ENCODE measurements at places on chromosomes 6 and 20.

DNA sequence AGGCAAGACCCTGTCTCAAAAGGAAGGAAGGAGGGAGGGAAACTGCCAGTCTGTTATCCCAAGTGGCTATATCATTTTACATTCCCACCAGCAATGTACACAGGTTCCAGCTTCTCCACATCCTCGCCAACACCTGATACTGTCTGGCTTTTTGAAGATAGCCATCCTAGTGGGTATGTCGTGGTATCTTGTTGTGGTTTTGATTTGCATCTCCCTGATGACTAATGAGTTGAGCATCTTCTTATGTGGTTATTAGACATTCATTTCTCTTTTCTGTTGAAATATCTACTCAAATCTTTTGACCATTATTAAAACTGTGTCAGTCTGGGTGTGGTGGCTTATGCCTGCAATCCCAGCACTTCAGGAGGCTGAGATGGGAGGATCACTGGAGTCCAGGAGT, 47.9 kb upstream of the ARID1B start:
- DNase-seq: no peak

GRCh38 chr20:57695012-57695411, 14.8 kb downstream of the PMEPA1 start:
- DNase-seq: no peak

GRCh38 chr6:126983779-126984178, 134.7 kb upstream of the RSPO3 start:
- DNase-seq: no peak

DNA sequence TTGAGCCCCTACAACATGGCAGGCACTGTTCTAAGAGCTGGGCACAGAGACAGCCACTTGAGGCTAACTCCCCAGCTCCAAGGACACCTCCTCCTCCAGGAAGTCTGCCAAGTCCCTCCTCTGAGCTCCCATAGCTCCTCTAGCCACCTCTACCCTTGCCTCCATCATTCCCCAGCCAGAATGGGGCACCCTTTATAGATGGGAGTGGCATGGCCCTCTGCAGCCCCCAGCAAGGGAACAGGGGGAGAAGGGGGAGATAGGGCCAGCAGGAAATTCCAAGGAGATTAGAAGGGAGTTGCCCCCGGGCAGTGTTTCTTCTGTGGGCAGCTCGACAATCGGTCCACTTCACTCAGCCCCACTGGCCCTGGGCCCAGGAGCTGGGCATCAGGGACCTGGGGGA, 19.7 kb upstream of the TLDC2 start:
- DNase-seq: no peak

DNA sequence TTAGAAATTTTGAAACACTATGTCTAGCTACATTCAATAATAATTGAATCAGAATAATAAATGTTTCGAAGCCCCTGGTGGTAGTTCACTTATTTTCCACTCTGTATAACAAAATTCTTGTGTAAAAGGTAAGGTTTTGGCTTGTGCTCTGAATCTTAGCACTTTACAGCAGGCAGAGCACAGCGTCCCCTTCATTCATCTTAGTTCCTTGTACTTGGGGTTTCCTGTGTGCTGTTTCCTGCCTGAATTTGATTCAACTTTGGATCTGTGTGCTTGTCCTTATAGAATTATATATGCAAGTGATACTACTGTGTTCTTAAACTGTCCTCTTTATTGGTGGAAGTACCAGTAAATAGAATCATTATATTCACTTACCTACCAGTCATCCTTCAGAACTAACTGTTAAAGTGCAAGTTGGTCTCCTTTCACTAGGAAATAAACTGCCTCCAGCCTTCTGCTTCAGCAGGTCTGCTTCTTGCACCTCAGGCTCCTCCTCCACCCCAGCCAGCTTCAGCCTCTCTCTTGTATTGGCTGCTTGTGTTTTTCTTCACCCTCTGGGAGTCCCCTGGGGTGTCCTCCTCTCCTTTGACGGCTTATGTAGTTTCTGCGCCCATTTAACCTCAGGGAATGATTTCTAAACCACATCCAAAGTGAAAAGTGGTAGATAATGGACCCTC, 28.8 kb upstream of the TULP4 start:
- no peak for DNase-seq

GRCh38 chr6:12613811-12614210, 102.8 kb upstream of the PHACTR1 start:
- DNase-seq: no peak

- no peak for DNase-seq
Measured at GRCh38 chr6:39881851-39882530, 52.3 kb downstream of the MOCS1 start.

DNA sequence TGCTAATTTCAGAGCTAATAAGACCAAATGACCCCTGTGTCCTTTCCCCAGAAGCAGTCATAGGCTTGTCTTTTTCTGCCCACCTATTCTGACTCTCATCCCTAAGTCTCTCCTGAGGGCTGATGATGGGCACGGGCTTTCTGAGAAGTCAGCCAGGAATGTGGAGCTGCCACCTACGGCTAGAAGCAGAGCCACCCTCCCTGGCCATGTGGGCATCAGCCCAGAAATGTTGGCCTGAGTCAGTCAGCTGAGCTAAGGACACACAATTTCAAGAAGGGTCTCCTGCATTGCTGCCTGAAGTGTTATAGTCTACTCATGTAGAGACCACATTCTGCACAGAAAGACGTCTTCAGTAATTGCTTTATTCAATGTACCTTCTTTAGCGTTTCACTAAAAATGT, 17.1 kb downstream of the MYLIP start:
- DNase-seq: no peak

DNA sequence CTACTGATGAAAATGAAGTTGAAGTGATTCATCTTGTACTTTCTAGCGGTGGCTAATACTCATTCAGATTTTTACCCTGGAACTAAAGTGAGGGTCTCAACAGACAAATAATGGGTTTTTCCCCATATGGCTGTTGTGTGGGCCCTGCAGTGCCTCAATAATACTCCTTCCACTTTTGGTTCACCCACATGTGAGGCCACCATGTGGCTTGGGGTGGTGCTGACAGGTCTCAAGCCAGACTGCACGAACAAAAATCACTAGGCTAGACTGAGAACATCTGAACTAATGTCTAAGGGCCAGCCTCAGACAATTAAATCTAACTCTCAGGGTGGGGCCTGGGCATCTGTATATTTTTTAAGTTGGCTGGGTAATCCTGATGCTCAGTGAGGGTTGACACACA, 7.9 kb upstream of the COL12A1 start:
- no peak for DNase-seq

- no peak for DNase-seq
Measured at GRCh38 chr6:20173833-20174792, 38.2 kb downstream of the MBOAT1 start.

DNA sequence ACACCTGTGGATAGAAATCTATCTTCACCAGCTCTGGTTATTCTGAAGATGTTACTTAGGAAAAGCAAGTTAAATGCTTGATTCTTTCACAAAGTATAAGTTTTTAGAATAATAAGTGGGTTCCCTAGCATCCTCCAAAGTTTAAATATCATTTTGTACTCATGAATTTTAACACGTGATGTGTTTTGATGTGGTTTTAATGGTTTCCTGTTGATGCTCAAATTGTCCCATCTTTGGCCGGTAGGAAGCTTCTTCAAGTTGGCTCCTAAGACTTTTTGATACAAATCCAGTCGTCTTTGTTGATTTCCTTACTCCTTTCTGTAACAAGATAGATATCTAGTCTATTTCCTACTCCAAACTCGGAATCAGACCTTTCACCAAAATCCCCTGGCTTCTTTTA, 94.5 kb upstream of the STXBP5 start:
- DNase-seq: no peak

DNA sequence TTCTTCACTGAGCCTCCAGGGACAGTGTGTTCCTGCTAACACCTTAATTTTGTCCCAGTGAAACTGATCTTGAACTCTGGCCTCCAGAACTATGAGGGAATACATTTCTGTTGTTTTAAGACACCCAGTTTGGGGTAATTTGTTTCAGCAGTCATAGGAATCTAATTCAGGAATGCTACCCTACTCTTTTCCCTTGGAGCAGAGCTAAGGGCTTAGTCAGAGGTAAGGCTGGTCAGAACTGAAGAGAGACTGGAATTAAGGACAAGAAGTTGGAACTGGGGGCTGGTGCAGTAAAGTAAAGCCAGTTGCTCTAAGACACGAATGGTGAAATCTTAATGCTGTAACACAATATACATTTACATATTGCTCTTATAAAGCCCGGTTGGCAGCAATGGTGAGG, 809.7 kb downstream of the MAFB start:
- DNase-seq: no peak

GRCh38 chr6:123430970-123431369, 205.8 kb downstream of the TRDN start:
- DNase-seq: no peak

- no peak for DNase-seq
Measured at GRCh38 chr6:122454673-122455072, 16.9 kb downstream of the SERINC1 start.

DNA sequence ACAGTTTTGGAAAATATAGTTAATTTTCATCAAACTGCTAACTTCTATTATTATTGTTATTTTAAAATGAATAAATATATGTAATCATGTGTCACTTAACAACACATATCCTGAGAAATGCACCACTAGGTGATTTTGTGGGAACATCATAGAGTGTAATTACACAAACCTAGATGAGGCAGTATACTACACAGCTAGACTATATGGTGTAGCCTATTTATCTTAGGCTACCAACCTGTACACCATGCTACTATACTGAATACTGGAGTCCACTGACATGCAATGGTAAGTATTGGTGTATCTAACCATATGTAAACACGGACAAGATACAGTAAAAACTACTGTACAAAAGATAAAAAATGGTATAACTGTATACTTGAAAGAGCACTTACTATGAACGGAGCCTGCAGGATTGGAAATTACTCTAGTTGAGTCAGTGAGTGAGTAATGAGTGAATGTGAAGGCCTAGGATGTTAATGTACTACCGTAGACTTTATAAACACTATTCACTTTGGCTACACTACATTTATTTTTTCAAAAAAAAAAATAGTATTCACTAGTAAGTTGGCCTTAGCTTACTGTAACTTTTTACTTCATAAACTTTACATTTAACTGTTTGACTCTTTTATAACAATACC, 72.4 kb downstream of the ASCC3 start:
- no peak for DNase-seq

- no peak for DNase-seq
Measured at GRCh38 chr20:41169162-41169690, 31.9 kb downstream of the PLCG1 start.

DNA sequence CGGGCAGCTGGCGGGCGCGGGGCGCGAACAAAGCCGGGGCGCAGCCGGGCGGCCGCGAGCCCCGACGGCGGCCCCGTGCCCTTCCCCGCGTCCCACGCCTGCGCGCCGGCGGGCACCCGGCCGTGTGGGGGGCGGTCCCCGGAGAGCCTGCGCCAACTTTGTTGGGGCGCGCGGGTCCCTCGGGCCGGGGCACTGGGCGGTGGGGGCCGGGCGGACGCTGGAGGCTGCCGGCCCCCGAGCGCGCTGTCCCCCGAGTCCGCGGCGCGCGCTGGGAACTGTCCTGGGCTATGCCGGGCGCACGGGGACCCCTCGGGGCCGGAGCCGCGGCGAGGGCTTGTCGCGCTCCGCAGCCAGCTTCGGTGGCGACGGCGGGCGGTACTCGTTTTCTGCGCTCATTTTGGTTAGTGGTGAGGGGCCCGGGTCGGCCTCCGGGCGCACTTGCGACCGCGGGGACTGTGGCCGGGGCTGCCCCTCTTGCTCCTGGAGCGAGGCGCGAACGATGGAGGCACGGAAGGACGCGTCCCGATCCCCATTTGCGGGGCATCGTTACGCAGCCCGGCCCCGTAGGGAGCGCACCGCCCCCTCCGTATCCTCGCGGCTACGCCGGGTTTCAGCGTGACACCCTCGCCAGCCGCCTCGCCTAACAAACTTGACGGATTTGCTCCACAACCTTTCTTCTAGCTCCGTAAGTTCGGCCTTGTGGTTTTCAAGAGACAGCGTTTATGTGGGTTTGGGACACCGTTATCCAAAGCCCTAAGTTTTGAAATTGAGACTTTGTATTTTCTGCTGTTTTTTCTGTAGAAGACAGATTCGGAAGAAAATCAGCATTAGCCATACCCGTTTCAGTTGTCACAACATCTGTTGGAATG, 622 bp downstream of the SS18L1 start:
- no peak for DNase-seq

- DNase-seq: no peak
Measured at GRCh38 chr6:75266716-75267291, 17.8 kb downstream of the TMEM30A start.

GRCh38 chr6:32969685-32970412, 1.5 kb downstream of the BRD2 start:
- peak; percentile 31 for DNase-seq

DNA sequence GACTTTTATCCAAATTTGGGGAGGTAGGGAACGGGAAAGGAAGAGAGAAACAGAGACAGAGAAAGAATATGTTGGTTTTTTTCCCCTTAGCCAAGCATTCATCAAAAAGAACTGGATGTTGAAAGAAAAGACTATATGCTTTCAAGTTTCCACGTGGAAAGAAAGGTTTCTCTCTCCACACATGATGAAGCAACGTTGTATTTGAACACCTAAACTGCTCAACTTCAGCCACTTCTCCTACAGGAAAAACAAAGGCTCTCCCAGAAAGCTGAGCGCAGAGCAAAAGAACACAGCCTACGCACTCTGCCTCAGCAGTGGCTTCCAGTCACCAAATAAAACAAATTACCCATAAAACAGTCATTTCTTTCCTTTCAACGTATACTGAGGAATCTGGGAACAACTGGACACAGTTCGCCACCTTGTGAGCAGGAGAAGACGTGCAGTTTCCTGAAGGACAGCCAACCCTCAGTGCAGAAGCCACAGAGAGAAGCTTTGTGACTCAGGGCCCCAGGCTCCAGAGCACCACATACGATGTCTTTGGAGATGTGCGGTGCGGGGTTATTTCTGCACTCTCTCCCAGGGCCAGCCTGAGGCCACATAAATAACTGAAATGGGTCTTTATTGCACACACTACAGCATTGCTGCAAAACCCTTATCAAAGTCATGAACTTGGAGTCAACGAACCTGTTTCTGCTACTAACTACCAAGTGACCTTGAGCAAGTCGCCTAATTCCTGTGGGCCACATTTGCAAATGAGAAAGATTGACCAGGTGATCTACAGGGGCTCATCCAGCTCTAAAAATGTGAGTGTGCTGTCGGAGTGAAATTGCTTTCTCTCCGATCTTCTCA, 10.1 kb downstream of the IL17F start:
- DNase-seq: no peak

GRCh38 chr6:41088451-41088850, 15.7 kb downstream of the NFYA start:
- no peak for DNase-seq

GRCh38 chr20:50594231-50594590, 84.0 kb downstream of the PTPN1 start:
- DNase-seq: no peak

GRCh38 chr6:129440691-129441090, 269.3 kb downstream of the ARHGAP18 start:
- no peak for DNase-seq

- DNase-seq: no peak
Measured at GRCh38 chr6:92415656-92416055, 1003.7 kb downstream of the EPHA7 start.

- DNase-seq: no peak
Measured at GRCh38 chr6:139134064-139134395, 850 bp upstream of the HECA start.

GRCh38 chr20:46770330-46771194, 61.1 kb downstream of the SLC2A10 start:
- no peak for DNase-seq

GRCh38 chr6:85679445-85680123, 36.9 kb upstream of the SYNCRIP start:
- DNase-seq: no peak

Measured in NCI-H187 (cell line).